Muscle of leg (tissue), 16 donors: ENCODE measurements at places on chromosomes 4 and X. TPM values are rescaled to one million over a fixed set of nuclear protein-coding genes. Genes with fewer than 3 reads are reported as not detected.
A peak's percentile ranks its signal among the peaks of the same experiment; 100 is the strongest.

GRCh38 chr4:158906073-158906472, 137.2 kb downstream of the FNIP2 start:
- no peaks in the 10 kb centered on the region for H3K4me1 ChIP-seq
- no peak overlapping the region for H3K27ac ChIP-seq
- DNase-seq, result no peak
- H3K27me3 ChIP-seq, result no peaks in the 10 kb centered on the region
- no peak overlapping the region for H3K4me3 ChIP-seq

GRCh38 chr4:186172546-186172945, 18.8 kb upstream of the CYP4V2 start:
- no peak overlapping the region for H3K4me3 ChIP-seq
- H3K36me3 ChIP-seq, result no peaks in the 10 kb centered on the region
- no peaks in the 10 kb centered on the region for H3K27me3 ChIP-seq
- H3K27ac ChIP-seq, result no peak overlapping the region
- no peaks in the 10 kb centered on the region for H3K4me1 ChIP-seq

DNA sequence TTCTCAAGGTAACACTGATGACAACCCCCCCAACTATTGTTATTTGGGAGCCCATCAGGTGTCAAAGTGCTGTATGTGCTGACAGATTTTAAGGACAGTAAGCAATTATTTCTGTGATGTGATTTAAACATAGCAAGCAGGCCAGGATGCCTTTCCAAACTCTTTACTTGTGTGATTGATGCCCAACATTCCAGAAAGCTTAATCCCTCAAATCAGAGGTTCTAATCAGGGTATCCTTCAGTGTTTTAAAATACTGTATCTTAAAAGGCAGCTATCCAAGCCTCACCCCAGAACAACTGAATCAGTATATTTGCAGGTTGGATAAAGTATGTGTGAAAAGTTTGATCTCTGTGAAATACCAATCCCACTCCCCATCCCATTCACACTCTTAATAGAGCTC, 119.7 kb downstream of the GASK1B start:
- H3K4me3 ChIP-seq, result no peak overlapping the region
- no peaks in the 10 kb centered on the region for H3K27me3 ChIP-seq
- H3K36me3 ChIP-seq, result no peaks in the 10 kb centered on the region
- H3K27ac ChIP-seq, result no peak overlapping the region

TLR10 gene
- total RNA-seq, result 0.27 TPM

ASB12 gene
- total RNA-seq, result 9.5 TPM

DNA sequence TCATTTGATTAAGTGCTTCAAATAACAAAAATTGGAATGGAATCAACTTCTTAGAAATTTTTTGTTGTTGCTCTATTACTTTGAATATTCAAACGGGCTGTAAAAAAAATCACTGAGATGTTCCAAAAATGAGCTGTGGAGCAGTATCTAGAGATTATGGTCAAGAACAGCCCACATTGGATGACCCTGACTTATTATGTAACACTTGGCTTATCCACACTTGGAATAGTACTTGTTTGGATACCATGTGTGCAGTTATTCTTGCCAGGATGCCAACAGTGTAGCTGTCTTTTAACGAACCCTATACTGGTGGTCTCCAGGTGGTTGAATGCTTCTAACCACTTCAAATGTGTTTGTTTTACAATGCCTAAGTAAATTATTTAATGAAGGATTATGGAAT, 64.9 kb upstream of the CAMK2D start:
- no peak overlapping the region for H3K27ac ChIP-seq
- no peak for DNase-seq
- H3K4me3 ChIP-seq, result no peak overlapping the region

DNA sequence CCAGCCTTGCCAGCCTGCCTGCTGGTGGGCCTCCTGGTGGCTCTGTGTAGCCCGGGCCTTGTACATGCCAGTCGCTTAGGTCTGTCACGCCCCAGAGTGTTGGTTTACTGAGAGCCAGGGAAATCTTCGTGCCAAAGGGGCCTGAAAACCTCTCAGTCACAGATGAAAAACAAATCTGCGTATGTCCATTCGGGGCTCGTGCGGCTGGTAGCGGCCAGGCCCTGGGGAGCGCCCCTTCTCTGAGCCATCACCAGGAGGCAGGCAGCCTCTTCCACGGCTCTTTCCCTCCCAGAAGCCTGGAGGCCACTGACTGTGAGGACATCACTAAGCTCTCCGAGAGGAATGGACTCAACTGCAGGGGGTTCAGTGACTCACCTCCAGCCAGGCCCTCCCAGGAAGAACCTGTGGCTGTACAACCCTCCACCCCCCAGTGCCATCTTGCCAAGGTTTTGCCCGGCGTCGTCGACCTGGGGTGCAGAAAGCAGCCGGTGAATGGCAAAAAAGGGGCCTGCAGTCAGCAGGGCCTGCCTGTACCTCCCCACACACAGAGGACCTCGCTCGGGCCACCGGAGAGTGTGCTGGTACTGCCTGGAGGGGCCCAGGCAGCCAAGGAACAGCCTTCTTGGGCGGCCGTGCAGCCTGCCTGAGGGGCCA, 162.2 kb downstream of the BCOR start:
- H3K4me3 ChIP-seq, result no peak overlapping the region
- peaks cover 10% of the 10 kb centered on the region for H3K4me1 ChIP-seq

DNA sequence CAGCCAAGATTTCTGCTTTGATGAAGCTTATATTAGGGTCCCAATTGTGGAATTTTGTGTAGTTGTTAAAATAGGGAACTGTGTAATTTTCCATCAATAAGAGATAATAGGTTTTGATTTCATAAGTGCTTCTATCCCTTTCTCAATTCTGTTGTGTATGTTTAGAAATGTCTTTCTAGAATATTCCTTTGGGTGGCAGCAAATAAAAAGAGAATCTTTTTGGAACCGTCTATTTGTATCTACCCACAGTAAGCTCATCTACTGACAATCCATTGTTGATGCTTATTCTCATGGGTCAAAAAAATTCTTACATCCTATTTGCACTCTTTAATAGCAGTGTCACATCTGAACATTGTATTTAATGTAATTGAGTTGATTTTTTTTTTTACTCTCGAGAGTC, 61.7 kb downstream of the TMA16 start:
- H3K4me1 ChIP-seq, result no peaks in the 10 kb centered on the region
- no peaks in the 10 kb centered on the region for H3K27me3 ChIP-seq
- no peak overlapping the region for H3K4me3 ChIP-seq
- DNase-seq, result no peak
- no peak overlapping the region for H3K27ac ChIP-seq

DNA sequence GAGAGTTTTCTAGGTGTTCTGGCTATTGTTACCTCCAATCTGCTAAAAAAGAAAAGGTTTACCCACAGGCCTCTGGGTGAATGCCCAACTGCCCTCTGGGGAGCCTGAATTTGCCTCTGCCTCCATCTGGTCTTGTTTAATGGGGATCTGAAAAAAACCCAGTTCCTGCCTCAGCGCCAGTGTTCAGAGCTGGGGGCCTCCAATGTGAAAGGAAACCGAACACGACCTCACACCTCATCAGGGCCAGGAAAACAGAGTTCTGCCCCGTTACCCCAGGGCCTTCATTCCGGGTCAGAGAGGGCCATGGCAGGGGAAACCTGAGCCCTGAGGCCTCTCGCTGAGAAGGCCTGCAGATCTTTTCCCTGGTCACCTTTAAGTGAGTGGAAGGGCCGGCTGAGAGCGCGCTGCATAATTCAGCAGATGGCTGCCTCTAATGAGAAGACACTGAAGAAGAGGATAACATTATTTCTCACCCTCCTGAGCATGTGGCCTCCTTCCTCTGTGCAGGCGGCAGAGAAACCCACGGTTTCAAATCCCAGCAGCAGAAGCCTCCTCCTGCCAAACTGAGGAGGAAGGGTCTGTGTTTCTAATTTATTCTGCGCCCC, 6.8 kb downstream of the SEPTIN6 start:
- no peaks in the 10 kb centered on the region for H3K36me3 ChIP-seq
- H3K4me1 ChIP-seq, result peaks cover 23% of the 10 kb centered on the region
- H3K27me3 ChIP-seq, result peaks cover 2% of the 10 kb centered on the region

DNA sequence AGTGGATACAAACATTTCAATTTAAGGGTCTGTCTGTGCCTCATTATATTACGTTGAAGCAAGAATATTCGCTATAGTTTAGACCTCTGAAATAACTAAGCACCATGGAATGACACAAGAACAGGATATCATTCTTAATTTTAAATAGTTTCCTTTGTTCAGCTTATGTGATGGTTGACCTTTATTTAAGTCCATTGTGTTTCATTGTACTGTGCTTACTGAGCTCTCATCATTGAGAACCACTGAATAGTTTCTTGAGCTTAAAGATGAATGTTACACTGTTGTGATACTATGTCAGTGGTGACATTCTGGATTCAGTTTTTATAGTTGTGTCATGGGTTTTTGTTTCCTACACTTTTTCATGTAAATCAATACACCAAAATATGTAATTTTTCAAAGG, 239.3 kb downstream of the RPA4 start:
- H3K36me3 ChIP-seq, result no peaks in the 10 kb centered on the region
- H3K4me1 ChIP-seq, result no peaks in the 10 kb centered on the region
- no peak for DNase-seq
- H3K27me3 ChIP-seq, result peaks cover 8% of the 10 kb centered on the region

- H3K27me3 ChIP-seq, result no peaks in the 10 kb centered on the region
- no peaks in the 10 kb centered on the region for H3K4me1 ChIP-seq
- no peaks in the 10 kb centered on the region for H3K36me3 ChIP-seq
- DNase-seq, result no peak
- H3K27ac ChIP-seq, result no peak overlapping the region
Measured at GRCh38 chrX:148417934-148418333, 82.5 kb upstream of the AFF2 start.

STATH gene
- not detected for total RNA-seq

DNA sequence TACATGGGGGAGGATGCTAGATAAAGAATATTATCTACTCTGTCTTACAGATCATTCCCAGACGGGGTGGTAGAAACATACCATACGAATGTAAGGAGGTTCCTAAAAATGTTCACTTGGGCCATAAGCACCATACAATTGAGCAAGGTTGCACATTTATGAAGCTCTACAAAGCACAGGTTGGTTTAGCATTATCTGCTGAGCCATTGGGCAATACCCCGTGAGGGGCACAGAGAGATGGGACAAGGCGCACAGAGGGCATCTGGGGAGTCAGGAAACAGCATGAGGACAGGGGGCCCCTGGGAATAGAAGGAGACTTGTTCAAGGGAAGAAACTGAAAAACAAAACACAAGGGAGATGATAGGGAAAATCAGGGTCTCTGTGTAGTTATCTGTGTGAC, 305.3 kb downstream of the TRIML1 start:
- peaks cover 7% of the 10 kb centered on the region for H3K4me1 ChIP-seq
- no peak for DNase-seq
- H3K4me3 ChIP-seq, result no peak overlapping the region
- no peaks in the 10 kb centered on the region for H3K36me3 ChIP-seq

DNA sequence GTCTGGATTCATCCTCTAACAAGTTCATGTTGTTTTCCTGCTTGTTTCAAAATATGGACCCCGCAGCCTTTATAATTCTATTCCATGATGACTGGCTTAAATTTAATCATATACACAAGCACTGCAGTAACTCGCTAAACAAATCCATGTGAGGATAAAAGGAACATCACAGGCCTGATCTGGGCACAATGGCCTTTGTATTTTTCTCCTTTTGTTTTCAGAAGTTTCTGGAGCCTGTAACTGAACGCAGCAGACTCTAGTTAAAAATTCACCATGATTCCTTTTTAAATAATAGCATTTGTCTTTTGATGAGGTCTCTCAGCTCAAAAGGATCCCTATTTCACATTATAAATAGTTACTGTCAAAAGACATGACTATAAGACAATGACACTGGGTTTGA, 30.2 kb upstream of the TMEM184C start:
- H3K27me3 ChIP-seq, result no peaks in the 10 kb centered on the region
- DNase-seq, result no peak
- no peak overlapping the region for H3K4me3 ChIP-seq
- no peaks in the 10 kb centered on the region for H3K36me3 ChIP-seq
- no peak overlapping the region for H3K27ac ChIP-seq

SHISA3 gene
- 1.9 TPM for total RNA-seq

DNA sequence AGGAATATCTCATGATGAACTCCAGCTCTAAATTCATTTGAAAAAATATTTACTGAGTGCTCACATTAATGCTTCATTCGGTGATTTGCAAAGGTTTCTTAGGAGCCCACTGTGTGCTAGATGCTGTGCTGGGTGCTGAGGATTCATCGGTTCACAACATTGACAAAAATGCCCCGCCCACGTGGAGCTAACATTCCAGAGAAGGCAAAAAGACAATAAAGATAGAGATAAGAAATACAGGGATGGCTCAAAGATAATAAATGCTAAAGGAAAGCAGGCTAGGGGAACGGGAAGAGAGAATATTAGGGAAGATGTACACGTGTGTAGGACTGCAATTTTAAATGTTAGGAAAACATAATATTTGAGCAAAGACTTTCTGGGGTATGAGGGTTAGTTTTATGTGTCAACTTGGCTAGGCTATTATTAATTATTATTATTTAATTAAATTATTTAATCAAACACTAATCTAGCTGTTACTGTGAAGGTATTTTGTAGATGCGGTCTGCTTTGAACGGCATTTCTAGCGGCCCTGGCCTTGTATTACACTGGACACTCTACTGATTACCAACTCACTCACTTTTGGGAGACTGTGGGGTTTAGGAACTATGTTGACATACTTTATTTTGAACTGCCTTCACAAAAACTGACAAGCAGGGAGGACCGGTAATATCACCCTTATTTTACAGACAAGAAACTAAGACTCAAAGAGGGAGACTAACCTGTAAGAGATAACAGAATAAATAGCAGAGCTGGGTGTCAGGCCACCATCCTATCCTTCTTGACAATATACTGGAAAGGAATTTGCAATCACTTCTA, 61.9 kb upstream of the IRF2 start:
- peaks cover 7% of the 10 kb centered on the region for H3K4me1 ChIP-seq
- DNase-seq, result no peak
- peak overlapping the region; percentile 83 for H3K4me3 ChIP-seq
- no peaks in the 10 kb centered on the region for H3K36me3 ChIP-seq
- no peaks in the 10 kb centered on the region for H3K27me3 ChIP-seq

- no peaks in the 10 kb centered on the region for H3K36me3 ChIP-seq
- no peaks in the 10 kb centered on the region for H3K4me1 ChIP-seq
- no peaks in the 10 kb centered on the region for H3K27me3 ChIP-seq
- no peak for DNase-seq
- no peak overlapping the region for H3K27ac ChIP-seq
Measured at GRCh38 chrX:3757510-3758025, 44.1 kb upstream of the PRKX start.

- no peak overlapping the region for H3K27ac ChIP-seq
- no peaks in the 10 kb centered on the region for H3K36me3 ChIP-seq
- H3K27me3 ChIP-seq, result no peaks in the 10 kb centered on the region
- H3K4me3 ChIP-seq, result no peak overlapping the region
Measured at GRCh38 chr4:53586121-53586816, 5.0 kb downstream of the LNX1 start.
